ENCODE measurements at places on chromosomes 5 and 9. TPM values are rescaled to one million over a fixed set of nuclear protein-coding genes. Genes with fewer than 3 reads are reported as not detected.

GRCh38 chr5:142805339-142805738, 35.2 kb downstream of the ARHGAP26 start:
- peak overlapping the region; percentile 12 for H3K27ac ChIP-seq
- H3K27me3 ChIP-seq: no peaks in the 10 kb centered on the region
- H3K4me3 ChIP-seq: no peak overlapping the region
- no peaks in the 10 kb centered on the region for H3K36me3 ChIP-seq
- peaks cover 71% of the 10 kb centered on the region for H3K4me1 ChIP-seq

NCS1 gene
- 31.6 TPM for total RNA-seq

DNA sequence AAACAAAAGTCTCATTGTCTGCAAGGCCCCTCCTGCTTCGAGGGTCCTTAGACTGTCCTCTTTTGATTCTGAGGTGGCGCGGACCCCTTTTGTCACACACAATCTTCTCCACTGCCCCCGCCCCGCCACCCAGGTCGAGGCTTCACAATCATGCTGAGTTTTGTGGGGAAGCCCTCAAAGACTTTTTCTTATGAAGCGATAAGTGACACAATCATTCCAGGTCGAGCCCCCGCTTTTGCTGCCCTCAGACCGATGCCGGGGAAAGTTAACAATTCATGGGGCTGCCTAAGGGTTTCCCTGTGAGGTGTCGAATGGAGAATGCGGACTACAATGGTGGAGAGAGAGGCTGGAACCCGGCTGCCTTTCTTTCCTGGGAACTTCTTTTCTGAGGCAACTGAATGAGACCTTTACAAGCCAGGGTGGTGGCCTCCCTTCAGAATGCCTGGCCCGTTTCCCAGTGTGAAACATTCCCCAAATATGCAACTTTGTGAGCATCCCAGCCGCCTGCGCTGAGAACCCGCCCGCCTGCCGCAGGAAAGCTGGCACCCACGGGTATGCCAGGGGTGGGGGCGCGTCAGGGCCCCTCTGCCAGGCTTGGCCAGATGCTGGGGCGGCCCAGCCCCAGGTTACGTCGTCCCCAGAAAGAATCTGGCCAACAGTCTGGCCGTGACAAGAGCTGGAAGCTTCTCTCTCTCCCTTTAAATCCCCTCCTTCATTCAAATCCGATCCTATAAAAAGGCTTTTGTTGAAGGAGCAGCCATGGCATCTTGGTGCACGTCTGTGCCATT, 71.9 kb downstream of the MAP1B start:
- H3K4me3 ChIP-seq: no peak overlapping the region
- H3K27ac ChIP-seq: no peak overlapping the region
- peaks cover 14% of the 10 kb centered on the region for H3K4me1 ChIP-seq
- H3K36me3 ChIP-seq: no peaks in the 10 kb centered on the region

DNA sequence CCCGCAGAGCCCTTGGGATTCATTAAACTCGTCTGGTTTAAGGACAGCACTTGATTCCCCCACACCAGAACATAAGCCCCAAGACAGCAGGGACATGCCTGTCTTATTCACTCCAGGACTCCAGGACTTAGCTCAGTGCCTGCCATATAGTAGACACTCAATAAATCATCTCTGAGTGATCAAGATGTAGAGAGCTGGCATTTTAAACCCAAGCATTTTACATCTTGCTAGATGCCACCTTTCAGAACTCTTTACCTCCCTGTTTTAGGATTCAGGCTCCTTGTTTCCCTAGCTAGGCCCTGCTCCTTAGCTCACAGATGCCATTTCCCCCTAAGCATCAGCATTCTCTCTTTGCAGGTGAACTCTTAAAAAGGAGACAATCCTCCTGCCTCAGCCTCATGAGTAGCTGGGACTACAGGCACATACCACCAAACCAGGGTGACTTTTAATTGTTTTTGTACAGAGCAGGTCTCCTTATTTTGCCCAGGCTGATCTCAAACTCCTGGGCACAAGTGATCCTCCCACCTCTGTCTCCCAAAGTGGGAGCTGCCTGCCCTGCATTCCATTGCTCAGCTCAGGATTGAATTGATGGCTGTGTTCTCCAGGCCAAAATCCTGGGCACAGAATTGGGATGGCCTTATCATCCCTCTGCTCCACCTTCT, 32.0 kb upstream of the CPEB4 start:
- no peak overlapping the region for H3K27ac ChIP-seq
- no peaks in the 10 kb centered on the region for H3K27me3 ChIP-seq
- no peak for DNase-seq
- no peak overlapping the region for H3K4me3 ChIP-seq
- no peaks in the 10 kb centered on the region for H3K36me3 ChIP-seq
- H3K4me1 ChIP-seq: no peaks in the 10 kb centered on the region

DNA sequence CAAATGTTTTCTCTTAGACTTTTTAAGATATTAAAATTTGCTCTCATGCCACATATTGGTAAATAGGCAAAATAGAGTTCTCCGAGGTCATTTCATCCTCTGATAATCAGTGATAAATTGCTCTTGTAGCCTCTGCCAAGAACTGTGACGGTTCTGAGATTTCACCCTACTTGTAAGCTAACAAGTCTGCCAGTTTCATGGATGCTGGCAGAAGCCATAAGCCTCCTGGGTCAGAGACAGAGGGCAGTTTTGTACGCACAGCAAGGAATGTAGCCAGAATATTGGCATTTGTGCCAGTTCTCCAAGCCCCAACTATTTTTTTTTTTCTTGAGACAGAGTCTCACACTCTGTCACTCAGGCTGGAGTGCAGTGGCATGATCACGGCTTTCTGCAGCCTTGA, 945.0 kb upstream of the WWC1 start:
- no peak overlapping the region for H3K4me3 ChIP-seq
- no peaks in the 10 kb centered on the region for H3K36me3 ChIP-seq
- H3K4me1 ChIP-seq: no peaks in the 10 kb centered on the region
- no peaks in the 10 kb centered on the region for H3K27me3 ChIP-seq
- DNase-seq: no peak

GRCh38 chr5:125607018-125607417, 816.2 kb upstream of the GRAMD2B start:
- DNase-seq: no peak
- H3K27ac ChIP-seq: peak overlapping the region; percentile 57
- no peaks in the 10 kb centered on the region for H3K36me3 ChIP-seq
- H3K4me1 ChIP-seq: no peaks in the 10 kb centered on the region

Measured in Panc1 (cell line).